ENCODE measurements at places on chromosomes 7 and 10.

DNA sequence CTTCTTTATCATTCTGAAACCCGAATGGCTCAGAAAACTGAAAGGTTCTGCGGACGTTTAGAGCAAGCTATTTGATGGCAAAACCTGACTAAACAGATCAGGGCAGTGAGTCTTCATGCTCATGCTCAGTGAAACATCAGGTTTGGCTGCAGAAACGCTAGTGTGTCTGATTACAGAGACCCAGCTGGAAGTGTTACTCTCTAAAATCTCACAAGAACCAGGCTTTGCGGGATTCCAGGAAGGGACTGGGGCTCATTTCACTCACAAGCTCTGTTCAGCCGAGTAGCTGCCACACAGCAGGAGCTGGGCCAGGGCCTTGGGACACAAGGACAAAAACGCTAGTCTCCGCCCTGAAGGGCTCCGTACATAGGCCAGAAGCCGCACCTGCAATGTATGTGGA is 2.9 kb downstream of the PITRM1 start:
- DNase-seq: no peak

DNA sequence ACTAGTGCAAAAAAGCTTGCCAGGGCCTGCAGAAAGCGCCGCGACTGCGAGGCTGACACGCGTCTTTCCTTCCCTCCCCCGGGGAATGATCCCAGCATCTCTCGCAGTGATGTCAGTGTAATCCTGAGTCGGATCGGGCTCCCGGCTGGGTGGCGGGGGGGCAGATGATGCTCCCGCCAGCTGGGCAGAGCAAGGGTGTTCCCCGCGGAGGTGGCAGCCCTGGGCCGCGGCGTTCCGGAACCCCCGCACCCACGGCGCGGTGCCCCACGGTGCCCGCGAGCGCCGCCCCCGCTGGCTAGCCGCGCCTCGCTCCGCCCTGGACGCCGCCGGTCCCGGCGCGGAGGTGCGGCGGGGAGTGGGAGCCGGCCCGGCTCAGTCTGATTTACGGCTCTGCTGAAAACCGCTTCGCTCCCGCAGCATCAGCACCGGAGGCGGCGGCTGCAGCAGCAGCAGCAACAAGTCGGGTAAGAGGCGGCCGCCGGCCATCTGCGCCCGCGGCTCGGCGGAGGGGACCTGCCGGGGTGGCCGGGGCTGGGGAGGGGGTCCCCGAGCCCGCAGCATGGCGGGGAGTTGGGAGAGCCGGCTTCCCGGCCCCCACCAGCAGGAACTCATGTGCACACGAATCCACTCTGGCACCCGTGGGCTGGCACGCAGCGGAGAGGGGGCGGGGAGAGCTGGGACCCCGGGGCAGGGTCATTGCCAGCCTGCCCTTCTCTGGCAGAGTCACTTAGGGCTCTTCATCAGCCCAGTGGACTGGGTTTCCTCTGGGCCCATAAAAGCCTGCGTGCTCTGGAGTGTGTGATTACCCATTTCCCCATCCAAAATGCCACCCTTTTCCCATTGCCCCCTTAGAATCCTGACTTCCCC is at the start of gene ZNF365:
ZNF365 (plus strand) TSS at position 375 of the 867 bp plus-strand sequence. CDS start 1,825 bp downstream, outside the sequence.
- no peak for DNase-seq

DNA sequence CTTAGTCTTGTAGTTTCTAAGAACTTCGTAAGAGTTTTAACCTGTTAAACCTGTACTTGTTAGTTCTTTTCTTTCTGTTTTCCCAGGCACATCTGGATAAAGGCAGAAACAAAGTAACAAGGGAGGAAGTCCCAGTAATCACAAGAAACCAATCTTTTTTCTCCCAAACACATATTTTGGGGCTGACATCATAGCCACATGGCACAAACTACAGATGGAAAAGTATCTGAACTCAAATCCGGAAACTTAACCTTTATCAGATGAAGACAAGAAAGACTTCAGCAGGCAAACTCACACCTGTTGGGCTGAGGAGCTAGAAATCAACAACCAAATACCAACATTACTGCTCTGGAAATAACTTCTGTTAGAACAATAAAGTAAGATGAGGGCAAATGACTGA is 67.1 kb downstream of the CUBN start:
- DNase-seq: no peak

DNA sequence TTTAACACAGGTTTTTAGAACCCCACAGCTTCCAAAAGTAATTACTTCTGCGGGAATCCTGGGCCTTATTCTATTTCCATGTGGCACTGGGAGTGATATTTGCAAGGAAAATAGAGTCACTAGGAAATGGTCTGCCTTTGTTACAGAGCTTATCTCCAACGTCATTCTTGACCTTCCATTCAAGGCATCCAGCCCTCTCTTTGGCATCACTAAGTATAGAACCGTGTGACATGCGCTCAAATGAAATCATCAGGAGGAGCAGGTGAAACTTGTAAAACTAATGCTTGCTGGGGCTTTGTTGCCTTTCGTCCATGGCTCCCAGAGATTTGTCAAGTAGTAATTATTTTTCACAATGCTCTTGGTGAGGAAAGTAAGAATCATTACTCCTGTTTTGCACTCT is 73.4 kb downstream of the PAPSS2 start:
- no peak for DNase-seq

DNA sequence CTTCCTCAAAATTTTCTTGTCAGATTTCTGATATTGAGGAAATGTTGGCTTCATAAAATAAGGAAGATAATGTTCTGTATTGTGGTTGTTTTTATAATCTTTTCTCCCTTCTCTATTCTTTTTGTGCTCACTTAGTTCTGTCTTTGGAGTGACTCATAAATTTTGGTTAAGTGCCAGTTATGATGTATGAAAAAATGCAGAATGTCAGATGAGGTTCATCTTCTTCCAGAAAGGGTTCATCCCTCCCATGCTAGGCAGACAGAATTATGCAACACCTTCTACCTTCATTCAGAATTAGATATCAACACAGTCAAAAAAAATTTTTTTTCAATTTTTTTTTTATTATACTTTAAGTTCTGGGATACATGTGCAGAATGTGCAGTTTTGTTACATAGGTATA is 36.6 kb upstream of the CYP2C19 start:
- DNase-seq: no peak
